Activated naive CD4-positive, alpha-beta T cell treated with anti-CD3 and anti-CD28 coated beads, Interleukin-2, amount 50 U/mL, for 16 hours (primary cell): ENCODE measurements at places on chromosomes 7 and 10.

GRCh38 chr7:154929006-154929726 lies 73.8 kb downstream of the PAXIP1 start:
- DNase-seq = no peak

- no peak for DNase-seq
Observed at GRCh38 chr10:101388676-101389276, 34.8 kb downstream of the BTRC start.

DNA sequence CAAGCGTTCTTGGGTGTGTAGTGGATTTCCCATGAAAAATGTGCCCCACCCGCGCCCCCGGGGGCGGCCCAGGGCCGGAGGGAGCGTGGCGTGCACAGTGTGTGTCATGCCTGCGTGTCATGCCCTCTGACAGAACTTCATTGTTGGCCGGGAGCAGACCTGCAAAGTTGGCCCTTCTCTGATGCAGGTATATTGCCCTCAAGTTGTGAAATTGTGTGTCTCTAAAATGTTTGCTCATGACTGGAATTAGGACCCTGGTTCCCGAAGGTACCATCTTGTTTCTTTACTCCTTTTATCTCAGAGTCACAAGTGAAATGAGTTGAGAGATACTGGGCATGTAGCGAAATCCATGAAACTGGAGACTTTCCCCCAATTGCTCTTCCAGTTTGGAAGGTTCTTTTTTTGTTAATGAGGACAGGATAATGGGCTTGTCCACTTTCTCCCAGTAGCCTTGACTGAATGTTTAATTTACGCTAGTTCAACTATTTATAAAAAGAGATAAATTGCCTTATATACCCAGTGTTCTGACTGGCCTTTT lies 26.2 kb downstream of the ADK start:
- DNase-seq = peak; percentile 57

- no peak for DNase-seq
Observed at GRCh38 chr7:48760528-48761265, 163.7 kb upstream of the CDC14C start.

- no peak for DNase-seq
Observed at GRCh38 chr10:24027107-24027506, 181.8 kb upstream of the KIAA1217 start.

DNA sequence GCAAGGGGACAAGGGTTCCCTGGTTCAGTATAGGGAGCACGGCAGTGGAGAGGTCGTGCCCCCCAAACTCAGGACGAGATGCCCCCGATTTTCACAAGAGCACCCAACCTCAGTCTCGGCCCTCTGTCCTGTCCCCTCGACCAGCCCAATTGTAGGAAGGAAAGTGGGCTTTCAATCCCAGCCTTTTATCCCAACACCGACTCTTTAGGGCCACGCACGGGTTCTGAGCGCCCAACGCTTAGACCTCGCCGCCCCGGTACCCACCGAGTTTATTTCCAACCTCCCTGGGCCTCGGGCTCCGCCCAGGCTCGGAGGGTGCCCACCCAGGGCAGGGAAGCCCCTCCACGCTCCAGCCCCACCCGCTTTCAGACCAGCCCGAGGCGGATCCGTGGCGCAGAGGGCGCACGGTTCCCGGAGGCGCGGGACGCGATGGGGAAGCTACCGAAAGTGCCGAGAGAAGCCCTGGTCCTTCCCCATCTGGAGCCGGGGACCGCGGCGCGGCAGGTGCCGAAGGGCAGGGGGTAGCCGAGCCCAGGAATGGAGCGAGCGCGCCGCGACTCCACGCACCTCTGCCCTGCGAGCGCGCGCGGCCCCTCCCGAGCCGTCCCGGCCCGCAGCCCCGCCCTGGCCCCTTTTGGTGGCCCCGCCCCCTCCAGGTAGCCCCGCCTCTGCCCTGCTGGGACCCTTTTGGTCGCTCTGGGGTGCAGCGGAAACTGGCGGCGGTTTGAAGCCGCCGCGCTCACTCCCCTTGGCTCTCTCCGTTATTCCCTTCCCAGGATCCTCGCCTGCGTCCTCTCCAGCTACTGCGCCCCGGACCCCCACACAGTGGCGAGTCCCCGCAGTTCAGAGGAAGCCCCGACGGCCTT lies 20.4 kb downstream of the GRID2IP start:
- DNase-seq = peak; percentile 64

DNA sequence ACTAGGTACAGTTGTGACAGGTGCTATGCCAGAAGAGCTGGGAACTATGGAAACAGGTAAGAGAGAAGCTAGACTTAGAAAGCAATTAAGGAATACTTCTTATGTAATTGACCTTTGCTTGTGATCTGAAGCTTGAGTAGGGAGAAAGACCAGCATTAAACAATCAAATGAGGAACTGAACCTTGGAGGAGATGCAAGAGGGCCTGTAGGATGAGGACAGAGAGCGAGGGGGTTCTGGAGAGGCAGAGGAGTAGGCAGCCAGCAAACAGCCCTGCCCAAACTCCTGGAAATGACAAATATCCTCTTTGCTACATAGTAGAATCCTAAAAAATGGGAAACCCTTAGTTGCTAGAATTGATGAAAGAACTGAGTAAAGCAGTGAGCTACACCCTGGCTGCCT lies 41.6 kb upstream of the FAM204A start:
- DNase-seq = no peak

- DNase-seq = no peak
Observed at GRCh38 chr10:70500368-70500767, 21.8 kb downstream of the PALD1 start.

- DNase-seq = peak; percentile 47
Observed at GRCh38 chr7:28078036-28078901, 102.3 kb downstream of the JAZF1 start.

DNA sequence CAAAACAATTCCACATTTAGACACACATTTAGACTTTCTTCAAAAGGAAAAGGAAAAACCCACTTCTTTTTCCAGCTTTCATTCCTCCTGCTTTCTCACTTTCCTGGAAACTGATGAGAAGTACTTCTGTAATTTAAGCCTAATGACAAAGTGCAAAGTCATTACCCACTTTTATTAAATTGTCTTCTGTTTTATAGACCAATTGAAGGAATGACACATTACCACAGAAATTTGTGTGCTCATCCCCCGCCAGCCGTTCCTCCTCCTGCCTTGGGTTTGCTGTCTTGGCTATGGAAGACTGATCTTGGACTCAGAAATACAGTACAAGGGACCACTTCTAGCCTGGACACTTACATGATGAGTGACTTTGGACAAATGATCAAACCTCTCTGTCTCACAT lies 717.8 kb downstream of the SORCS3 start:
- no peak for DNase-seq

DNA sequence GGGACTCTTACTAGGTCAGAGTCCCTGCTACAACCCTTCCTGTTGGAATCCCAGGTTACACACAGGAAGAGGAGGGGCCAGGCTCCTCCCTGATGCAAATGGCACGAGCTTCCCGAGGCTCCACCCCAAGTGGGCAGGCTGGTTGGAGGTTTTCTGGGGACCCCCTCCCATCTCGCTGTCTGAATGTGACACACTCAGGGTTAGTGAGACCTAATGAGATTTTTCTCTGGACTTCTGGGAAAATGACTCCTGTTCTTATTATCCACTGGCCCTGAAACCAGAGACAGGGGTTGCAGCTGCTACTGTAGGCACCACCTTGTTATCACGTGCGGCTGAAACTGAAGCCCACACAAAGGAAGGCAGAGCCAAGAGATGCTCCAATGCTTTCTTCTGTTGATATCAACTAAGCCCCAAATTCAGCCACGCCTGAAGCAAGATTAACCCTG lies 103.3 kb downstream of the FAM107B start:
- DNase-seq = no peak

DNA sequence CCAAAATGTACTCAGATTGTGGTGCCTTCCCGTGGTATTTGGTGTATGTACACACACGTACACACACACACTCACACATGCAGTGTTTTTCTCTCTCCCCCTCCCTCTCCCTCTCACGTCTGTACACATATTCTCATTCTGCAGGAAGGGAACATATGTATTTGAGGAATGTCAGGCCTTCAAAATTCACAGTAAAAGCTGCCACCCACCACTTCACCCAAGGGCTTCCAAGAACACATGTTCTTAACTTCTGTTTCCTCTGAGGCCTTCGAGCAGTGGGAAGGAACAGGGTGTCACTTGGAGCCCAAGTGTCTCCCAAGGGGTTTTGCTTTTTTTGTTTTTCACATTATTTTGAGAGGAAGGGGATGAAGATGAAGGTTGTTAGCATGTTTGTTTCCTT lies 198.9 kb downstream of the TCF7L2 start:
- DNase-seq = no peak
